Smooth muscle cell of the brain vasculature (primary cell): ENCODE measurements at places on chromosomes 16 and 17.

- no peak for DNase-seq
These were observed 2111.5 kb downstream of the TP53TG3F start for GRCh38 chr16:35570946-35571345.

GRCh38 chr17:1590029-1590746 is 27.6 kb upstream of the PITPNA start:
- DNase-seq: no peak

DNA sequence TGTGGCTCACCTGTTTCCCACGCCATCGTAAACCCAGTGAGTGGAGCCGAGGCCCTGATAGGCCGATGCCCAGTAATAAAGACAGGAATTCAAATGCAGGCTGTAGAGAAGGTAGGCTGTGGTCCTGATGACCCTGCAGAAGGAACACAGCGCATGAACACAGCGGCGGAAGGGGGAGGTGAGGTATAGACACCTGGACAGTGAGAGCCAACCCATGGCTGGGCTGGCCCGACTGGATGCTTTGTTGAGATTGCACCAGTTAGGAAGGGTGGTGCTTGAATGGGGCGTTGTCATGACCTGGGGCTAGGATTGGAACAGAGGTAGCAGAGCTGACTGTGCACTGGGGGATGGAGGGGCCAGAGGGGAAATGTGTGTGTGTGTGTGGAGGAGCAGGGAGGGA is 59.2 kb downstream of the CNGB1 start:
- DNase-seq: no peak

GRCh38 chr16:75495076-75495674 is at the start of gene CHST6:
Gene CHST6 (minus strand): TSS chr16:75495441. CDS start chr16:75479828, 15,613 bp downstream.
- DNase-seq: no peak

- DNase-seq: no peak
These were observed 112.6 kb upstream of the LHX1 start for GRCh38 chr17:36824678-36825101.

DNA sequence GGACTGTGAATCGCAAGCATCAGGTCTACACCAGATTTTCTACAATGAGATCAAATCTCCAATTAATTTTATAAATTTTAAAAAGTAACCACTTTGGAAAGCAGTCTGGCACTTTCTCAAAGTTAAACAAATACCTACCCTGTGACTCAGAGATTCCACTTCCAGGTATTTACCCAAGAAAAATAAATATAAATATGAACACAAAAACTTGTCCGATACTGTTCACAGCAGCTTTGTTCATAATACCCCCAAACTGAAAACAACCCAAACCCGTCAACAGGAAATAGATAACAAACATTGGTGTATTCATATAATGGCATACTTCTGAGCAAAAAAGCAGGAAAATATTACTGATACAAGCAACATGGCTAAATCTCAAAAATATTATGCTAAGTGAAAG is 12.1 kb downstream of the ZDHHC7 start:
- DNase-seq: no peak

- DNase-seq: no peak
These were observed 115.3 kb upstream of the SOX9 start for GRCh38 chr17:72005332-72006163.
